LNCaP clone FGC (cell line): ENCODE measurements at places on chromosomes 2 and 18.

GRCh38 chr2:31334311-31335026, 80.1 kb downstream of the XDH start:
- DNase-seq, result peak; percentile 21

DNA sequence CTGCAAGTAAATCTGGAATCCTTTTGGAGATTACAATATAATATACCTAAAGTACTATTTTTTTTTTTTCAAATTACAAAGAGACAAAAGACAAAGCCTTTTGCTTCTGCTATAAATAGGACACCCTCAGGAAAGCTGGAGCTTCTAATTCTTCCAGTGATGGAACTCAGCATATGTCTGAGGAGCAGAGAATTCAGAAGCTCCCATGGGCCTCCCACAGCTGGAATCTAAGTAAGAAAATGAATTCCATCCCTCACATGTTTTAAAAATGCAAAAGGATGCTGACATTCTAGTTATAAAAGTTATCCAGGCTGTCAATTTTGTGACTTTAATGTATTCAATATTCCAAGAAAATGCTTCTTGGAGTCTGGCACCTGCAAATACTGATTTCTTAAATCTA, 571.3 kb upstream of the LRRTM4 start:
- no peak for DNase-seq

- no peak for DNase-seq
Measured at GRCh38 chr2:201643216-201643890, at the start of gene TMEM237. Gene TMEM237 (minus strand): TSS chr2:201643503. CDS start chr2:201643400, 103 bp downstream.

DNA sequence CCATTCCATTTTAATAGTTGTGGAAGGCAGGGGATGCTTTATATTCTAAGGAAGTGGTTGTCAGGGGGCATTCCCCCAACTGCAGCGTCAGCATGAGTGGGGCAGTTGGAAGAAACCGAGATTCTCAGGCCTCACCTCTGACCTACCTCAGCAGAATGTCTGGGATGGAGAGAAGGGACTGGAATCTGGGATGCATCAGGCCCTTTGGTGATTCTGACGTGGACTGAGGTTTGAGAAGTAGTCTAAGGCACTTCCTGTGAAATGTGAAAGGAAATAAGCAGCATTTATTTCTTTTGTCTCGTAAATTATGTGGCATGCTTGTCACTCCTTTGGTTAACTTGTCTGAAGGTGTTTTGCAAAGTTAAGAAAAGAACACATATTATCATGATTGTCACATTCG, 540.7 kb upstream of the NETO1 start:
- no peak for DNase-seq
